ENCODE measurements at places on chromosomes 12 and 14. TPM values are rescaled to one million over a fixed set of nuclear protein-coding genes. Genes with fewer than 3 reads are reported as not detected.

Gene DERA
- total RNA-seq = 74.3 TPM

DNA sequence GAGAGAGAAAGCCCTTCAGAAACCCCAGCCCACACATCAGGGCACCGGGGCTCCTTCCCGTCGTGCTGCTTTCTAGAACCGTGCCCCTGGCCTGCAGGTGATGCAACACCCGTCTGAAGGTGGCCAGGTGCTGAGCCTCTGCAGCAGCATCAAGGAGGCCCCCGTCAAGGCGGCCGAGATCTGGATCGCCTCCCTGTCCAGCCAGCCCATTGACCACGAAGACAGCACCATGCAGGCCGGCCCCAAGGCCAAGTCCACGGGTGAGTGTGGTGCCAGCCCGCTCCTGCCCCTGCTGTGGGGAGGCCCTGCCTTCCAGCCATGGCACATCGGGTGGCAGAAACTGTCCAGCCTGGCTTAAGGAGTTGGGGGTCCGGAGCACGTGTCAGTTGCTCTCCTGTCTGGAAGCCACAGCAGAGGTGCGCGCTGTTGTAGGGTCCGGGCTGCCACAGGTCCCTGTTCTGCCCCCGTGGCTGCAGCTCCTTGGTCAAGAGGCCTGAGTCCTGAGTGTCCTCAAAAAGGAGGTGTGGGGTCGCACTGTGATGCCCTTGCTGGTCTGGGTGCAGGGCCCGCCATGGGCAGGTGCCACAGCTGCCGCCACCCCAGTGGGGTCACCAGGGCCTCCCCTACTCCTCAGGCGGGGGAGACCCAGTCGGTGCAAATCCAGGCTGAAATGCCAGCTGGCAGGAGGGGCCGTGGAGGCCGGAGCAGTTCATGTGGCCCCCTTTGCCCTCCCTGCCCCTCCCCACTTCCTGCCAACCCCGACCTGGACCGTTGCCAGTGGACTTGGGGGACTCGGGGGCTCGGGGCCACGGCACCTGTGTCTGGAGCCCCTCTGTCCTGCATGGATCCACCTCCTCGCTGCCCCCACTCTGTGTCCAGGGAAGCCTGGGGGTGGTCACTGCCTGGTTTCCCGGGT, 31.0 kb upstream of the TEX22 start:
- DNase-seq = no peak

- no peak for DNase-seq
These were observed 224.4 kb downstream of the NUBPL start for GRCh38 chr14:31785574-31785973.

DNA sequence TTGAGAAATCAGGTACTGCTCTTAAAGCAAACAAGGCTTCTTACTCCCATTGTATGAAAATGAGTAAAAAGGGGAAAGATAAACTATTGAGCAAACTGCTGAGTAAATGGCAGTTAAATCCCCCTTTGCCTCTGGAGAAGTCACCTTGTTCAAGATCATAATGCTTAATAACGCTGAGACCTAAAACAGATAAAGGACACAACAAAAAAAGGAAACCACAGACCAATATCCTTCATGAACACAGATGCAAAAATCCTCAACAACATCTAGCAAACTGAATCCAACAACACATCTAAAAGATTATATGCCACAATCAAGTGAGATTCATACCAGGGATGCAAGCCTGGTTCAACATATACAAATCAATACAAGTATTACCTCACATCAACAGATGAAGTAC, 109.0 kb upstream of the MDM1 start:
- DNase-seq = no peak

DNA sequence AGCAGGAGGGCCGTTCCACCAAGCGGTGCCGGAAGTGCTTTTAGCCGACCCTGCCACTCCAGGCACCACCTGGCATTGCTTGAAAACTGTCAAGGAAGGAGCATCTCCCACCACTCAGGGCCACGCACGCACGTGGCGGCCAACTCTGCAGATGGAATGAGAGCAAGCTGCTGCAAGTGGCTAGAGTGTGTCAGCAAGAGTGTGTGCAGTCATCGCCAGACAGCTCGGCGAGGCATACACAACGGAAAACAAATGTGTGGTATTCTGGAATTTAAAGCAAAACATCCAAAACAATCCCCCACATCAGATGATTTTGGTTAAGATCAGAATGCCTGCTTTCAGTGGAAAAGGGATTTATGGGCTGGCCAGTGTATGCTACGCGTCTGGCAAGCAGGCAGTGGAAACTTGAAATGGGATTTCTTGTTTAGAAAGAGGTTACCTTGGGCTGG, 11.2 kb downstream of the CD9 start:
- DNase-seq = no peak

GRCh38 chr12:10940389-10940788, 1.3 kb upstream of the TAS2R14 start:
- no peak for DNase-seq

DNA sequence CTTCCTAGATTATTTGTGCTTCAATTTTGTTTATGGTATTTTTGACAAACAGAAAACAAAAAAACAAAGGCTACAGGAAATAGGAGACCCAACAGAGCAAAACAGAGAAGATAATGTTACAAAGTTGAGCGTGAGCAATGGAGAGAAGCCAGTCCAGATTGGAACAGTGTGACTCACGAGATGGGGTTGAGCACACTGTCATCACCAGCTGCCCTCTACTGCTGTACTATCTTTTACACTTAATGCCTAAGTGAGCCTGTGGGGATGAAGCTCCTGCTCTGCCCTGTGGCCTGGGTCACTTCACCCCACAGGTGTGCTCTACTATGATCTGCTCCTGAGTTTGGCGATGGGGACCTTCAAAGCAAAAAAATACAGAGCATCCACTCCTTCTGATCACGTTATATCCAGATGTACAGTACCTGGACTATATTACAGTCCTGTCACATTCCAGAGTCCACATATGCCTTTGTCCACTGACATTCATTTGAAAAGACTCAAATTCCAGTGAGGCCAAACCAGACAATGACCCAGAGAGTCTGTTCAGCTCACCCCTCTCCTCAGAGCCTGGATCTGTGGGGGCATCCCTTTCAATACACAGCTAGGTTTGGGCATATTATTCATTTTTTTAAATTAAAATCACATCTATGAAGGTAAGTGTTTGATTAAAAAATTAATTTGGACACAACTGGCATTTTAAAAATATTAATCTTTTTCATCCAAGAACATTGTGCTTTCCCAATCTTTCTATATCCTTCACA, 4.4 kb downstream of the IPO8 start:
- no peak for DNase-seq

All from thyroid gland (tissue), 4 donors.